ENCODE measurements at places on chromosomes 12 and 14.

- no peak for DNase-seq
Measured at GRCh38 chr14:51097287-51097686, 2.4 kb upstream of the TRIM9 start.

DNA sequence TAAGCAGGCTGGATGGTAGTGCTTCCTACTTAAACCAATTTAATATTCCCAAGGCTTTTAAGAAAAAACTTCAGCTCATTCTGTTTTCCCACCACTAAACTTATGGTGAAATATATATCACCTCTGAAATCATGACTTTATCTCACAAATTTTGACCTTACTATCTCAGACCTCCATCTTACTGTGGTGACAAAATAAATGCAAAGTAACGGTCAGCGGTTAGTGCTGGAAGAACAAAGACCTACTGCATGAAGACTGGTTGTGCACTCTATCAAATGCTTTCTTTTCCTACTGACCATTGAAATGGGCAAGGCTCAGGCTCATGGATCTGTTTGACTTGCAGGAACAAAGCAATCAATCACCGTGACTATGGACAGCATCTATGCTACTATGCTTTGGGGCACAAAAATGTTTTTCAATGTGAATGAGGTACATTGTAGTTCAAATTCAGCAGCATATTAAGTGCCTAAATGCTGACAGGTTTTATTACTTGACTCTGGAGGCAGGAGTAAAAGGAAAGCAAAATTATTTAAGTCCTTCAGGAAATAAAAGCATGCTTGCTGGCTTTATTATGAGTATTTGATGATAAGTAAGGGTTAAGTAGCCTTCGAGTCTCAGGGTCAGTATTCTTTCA, 43.1 kb upstream of the GTF2A1 start:
- DNase-seq: no peak

DNA sequence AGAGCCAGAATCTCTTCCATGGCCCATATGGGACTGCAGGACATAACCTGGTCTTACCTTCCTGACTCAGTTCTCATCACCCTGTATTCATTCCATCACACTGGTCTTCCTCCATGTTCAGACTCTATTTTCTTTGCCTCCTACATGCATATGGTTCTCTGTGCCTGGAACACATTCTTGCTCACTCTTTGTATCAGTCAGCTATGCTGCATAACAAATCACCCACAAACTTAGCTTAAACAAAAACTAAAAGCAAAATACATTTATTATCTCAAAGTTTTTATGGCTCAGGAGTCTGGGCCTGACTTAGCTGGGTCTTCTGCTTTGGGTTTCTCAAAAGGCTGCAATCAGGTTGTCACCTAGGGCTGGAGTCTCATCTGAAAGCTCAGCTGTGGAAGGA, 712.6 kb upstream of the TBX3 start:
- DNase-seq: no peak

DNA sequence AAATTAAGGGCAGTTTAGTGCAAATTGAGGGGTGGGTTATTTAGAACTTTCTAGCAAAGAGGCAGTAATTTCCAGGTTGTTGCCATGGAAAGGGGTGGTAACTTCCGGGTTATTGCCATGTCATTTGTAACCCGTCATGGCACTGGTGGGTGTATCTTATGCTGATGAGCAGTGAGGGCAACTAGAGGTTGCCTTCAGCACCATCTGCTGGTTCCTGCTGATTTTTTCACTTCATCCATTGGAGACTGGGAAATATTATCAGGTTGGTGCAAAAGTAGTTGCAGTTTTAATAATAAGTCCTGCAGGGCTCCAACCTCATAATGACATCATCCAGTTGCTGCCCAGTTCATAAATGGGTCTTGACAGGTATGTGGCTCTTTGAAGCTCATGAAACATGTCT, 24.4 kb upstream of the SERPINA4 start:
- peak; percentile 13 for DNase-seq

- no peak for DNase-seq
Measured at GRCh38 chr12:6163416-6164060, 36.7 kb upstream of the CD9 start.

DNA sequence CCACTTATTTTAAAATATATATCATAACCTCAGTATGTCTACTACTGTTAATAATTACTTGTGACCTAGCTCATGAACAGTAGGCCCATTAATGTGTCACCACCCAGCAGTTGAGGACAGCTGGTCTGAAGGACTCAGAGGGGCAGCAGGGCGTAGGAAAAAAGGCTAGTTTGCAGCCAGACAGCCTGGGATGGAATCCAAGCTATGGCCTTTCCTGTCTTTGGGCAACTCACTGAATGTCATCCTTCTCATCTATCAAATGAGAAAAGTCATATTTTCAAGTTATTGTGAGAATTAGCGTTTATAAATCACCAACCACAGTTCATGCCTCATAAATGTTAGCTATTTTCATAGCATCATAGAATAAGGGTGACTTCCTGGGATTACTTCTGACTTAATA, 12.3 kb downstream of the DENND5B start:
- DNase-seq: peak; percentile 57

DNA sequence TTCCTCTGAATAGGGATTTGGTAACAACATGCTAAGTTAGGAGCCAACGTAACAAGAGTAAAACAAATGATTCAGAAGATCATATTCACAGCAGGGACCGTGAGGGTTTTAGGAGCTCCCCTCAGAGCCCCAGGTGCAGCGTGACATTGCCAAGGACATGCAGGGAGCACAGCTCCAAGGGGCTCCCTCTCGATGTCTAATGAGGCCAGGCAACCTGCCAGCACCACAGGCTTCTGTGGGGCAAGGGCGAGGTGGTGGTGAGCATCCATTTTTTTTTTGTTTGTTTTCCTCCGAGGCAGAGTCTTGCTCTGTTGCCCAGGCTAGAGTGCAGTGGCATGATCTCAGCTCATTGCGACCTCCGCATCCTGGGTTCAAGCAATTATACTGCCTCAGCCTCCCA, 95.1 kb upstream of the PTPRB start:
- no peak for DNase-seq

All from MG63 (cell line).